GM18507 (cell line): ENCODE measurements at places on chromosomes 1 and 21.

DNA sequence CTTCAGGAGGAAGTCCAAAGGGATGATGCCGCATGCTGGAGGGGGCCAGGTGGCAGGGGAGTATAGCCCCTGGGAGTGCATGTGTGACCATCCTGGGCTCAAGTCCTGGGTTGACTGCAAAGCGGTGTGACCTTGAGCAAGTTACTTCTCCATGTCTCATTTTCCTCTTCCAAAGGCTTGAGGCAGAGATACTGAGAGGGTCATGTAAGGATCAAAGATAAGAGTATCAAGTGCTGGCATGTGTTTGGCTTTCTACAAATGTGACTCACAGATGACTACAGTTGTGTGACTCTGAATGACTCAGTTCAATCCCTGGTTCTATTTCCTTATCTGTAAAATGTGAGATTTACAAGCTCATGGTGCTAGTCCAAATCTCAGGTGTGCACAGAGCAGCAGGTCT lies 26.1 kb downstream of the PROK1 start:
- DNase-seq: no peak

DNA sequence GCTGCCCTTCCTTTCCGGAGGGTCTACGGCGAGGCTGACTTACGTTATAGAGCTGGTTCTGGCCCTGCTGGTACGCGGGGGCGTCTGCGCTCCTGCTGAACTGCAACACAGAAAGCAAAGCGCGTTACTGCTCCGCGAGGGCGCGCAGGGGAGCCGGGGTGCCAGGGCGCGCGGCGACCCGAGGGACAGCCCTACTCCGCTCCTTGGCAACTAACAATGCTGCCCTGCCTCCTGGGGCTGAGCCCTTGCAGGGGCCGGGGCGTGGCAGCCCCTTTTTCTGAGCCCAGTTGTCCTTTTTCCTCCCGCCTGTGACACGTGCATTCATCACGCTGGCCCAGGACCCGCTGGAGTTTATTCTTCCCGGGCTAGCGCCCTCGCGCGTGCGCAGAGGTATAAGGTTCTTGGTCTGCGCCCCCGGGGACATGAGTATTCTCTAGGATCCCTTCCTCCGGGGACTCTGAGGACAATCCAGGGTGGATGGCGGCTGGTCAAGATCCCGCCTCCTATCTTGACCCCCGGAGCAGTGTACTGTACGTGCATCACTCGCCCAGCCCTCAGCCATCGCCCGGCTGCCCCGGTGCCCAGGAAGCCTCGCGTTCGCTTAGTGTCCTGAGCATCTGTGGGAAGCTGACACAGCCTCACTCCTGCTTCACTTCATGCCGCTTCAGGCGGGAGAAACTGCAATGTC lies 78.9 kb downstream of the CD247 start:
- DNase-seq: no peak

DNA sequence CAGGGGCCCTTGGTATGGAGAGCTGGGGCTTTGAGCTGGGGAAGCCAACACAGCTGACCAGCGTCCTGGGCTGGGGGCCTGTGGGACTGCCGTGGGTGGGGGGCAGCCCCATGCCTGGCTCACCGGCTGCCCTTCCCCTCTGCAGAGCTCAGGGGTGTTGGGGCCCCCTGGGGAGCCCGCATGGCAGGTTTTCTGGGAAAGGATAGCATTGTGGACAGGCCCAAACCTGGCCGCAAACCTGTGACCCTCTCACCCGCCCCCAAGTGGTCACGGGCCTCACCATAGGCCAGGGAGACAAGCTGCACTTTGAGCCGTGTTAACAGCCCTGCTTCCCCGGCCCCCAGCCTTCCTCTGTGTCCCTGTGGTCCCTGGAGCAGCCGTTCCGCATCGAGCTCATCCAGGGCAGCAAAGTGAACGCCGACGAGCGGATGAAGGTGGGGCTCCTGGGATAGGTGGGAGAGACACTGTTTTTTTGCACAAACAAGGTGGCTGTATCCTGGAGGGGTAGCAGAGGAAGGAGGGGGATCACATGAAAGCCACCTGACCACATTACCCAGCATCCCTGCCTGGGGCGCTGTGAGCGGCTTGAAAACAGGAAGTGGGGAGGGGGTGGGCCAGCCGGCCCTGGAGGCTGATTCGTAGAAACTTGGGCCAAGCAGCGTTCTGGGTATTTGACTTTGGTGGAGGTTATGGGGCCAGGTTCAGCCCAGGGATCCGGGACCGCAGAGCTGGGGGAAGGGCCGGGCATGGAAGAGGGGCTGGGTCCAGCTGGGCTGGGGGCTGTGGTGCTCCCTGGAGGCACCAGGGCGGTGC lies 65.9 kb downstream of the PIK3CD start:
- DNase-seq: peak; percentile 62

DNA sequence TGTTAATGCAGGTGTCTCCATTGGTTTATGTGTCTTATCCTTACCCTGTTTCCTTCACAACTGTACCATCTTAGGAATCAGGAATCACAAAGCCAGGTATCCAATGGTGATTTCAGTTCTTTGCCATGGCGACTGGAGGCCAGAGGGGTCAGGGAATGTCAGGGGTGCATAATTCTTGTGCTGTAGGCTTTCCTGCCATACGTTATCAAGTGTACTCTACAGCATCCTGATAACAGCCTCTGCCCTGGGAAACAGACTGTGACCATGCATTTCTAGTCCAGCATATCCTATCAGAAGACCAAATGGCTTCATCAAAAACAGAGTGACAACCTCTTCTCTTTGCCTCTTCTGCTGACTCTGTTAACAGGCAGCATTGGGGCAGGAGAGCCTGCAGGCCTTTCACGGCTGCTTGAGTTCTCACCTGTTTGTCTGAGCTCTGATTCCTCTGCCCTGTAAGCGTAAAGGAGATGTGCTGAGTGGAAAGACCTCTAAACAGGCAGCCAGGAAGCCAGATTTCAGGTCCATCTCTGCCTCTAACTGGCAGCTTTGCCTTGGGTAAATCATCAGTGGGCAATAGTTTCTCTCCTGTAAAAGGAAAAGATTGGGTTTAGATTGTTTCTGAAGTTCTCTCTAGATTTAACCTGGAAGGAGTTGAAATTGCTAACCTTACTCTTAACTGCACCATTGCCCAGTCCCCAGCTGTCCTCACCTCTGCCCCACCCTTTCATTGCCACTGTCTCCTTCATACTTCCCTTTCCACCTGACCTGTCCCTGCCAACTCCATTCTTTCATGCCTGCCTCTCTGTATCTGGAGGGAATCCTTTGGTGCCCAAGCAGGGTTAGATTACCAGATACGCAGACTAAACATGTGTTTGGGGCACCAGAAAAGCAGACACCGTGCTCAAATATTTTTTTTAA lies 80.2 kb downstream of the LRRC8D start:
- no peak for DNase-seq

- no peak for DNase-seq
Measured at GRCh38 chr1:16972189-16972895, 8.1 kb downstream of the MFAP2 start.

DNA sequence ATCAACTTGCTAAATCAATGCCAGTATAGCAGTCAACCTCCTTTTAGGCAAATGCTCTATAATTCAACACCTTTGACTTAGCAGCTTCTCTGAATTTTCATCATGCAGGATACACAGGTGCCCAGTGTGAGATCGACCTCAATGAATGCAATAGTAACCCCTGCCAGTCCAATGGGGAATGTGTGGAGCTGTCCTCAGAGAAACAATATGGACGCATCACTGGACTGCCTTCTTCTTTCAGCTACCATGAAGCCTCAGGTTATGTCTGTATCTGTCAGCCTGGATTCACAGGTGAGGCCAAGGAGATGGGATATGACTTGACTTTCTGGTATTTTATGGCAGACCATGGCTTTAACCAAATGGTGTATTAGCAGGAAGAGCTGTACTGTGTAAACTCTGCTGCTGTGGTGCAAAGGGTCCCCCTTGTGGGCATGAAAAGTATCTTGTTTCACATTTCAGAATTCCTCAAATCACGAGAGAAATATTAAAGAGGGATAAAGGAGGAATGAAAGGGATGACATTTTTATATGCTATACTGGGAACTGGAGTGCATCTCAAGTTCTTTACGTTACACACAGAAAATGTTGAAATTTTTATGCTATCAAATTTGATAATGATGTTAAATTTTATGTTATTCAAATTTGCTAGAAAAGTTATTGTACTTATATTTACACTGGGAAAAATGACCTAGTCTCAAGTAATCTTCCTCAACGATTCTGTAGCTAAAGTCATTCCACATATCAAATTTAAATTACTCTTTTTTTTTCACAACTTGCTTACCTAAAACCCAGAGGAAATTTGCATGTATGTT lies 88.9 kb downstream of the CRB1 start:
- no peak for DNase-seq

- no peak for DNase-seq
Measured at GRCh38 chr21:32940079-32941014, 85.4 kb upstream of the OLIG2 start.

DNA sequence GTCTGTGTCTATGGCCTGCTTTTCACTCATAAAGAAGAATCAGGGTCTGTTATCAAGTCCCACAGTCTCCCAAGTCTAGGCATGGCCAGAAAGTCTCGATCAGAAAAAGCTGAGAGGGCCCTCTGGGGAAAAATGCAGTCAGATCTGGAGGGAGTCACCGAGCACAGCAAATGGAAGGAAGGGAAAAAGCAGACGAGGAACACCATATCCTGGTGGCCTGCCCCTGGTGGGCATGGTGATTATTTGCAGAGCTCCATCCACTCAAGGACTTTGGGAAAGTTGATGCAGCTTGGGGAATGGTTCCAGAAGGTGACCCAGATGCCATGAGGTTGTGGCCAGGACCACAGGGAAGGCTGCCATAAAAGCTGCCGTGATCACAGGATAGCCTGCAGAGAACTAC lies 189.1 kb downstream of the CLIC6 start:
- DNase-seq: no peak

- DNase-seq: no peak
Measured at GRCh38 chr21:15278279-15278678, 213.5 kb upstream of the NRIP1 start.

GRCh38 chr1:99964806-99965205 lies 5.0 kb upstream of the SLC35A3 start:
- DNase-seq: no peak
